ENCODE measurements at places on chromosomes 13 and 19.

DNA sequence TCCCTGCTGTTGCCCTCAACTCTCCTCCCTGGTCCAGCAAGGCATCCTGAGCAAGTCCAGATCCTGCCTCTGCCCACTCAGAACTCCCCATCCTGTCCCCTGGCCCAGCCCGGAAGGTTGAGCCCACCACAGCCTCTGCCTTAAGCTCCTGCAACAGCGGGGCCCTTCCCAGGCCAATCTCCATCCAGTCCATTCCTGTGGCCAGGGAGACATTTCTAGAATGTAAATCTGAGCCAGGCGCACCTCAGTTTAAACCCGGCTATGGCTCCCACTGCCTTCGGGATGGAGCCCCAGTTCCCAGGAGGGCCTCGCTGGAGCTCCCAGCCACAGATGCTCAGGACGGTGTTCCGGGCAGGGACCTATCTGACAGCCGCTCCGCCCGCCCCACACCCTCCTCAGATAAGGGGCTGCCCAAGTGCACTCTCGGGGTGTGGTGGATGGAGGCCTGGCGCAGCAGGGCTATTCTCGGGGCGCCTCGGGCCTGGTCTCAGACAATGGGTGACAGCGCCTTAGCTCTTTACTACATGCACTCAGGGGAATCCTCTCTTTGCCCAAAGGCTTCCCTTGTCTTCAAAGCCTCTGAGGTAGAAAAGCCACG lies 5.3 kb downstream of the TRAPPC6A start:
- no peak for DNase-seq

DNA sequence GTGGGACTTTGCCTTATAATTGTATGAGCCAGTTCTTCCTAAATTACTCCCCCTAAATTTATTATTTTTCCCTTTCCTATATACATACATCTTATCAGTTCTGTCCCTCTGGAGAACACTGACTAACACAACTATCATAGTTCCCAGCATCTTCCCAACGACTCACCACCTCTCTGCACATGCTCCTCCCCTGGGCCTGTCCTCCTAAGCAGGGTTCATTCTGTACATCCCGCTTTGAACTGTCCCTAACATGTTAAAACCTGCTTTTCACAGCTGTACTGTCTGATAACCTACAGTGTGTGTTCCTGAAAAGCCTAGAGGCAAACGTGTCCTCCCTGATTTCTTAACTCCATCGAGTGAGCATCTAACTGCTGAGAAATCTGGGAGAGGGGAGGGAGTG lies 141.7 kb downstream of the EFNB2 start:
- DNase-seq, result no peak

DNA sequence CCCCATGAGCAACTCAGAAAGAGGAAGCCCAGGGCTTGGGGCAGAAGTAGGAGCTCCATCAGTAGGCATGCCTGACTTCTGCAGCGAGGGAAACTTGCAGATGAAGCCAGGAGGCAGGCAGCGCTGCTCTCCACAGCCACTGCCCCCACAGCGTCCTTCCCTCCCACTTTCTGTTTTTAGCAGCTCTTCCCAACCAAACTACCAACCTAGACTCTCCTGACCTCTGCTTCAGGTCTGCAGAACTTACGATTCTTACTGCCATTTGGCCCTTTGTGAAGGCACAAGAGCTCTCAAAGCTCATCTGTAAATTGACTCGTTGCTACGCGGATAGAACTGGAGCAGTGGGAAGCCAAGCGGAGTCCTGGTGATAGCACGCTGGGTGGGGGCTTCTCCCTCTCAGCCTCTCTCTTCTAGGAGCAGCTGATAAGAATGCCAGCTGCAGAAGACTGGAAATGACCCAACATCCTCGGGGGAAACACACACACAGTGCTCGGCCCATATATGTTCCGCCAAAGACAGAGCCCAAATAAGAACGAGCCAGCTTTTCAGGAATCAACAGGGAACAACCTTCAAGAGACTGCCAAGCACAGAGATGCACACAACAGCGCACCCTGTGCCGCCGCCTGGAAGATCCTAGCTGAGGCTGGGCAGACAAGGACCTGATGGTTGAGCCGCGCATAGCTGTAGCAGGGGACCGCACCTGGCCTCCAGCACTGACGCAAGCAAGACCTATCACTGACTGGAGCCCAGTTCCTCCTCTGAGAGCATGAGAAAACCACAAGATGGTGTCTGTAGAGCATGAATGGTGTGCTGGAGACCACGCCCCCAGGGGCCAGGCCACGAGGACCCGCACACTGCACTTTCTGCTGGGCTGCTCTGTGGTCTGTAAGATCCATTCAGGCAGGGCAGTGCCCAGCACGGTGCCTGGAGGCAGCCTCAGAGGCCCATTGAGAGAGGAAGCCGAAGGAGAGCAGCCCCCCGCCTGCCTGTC lies 15.9 kb upstream of the SLC35E1 start:
- no peak for DNase-seq

DNA sequence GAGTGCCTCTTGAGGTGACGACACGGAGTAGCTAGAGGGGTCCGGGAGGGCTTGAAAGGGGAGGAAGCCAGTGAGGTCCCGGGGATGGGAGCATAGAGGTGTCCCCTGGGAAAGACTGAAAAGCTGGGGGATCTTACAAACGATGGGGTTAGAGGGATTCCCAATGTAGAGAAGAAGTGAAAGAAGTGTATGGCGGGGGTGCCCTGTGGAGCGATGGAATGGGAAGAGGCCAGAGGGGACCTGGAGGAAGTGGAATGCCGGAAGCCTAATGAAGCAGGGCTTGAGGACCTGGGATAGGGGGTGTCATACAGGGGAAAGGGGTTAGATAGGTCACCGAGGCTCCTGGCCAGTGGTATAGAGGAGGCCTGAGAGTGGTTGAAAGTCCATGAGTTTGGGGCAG lies 580 bp downstream of the AP2A1 start:
- no peak for DNase-seq

DNA sequence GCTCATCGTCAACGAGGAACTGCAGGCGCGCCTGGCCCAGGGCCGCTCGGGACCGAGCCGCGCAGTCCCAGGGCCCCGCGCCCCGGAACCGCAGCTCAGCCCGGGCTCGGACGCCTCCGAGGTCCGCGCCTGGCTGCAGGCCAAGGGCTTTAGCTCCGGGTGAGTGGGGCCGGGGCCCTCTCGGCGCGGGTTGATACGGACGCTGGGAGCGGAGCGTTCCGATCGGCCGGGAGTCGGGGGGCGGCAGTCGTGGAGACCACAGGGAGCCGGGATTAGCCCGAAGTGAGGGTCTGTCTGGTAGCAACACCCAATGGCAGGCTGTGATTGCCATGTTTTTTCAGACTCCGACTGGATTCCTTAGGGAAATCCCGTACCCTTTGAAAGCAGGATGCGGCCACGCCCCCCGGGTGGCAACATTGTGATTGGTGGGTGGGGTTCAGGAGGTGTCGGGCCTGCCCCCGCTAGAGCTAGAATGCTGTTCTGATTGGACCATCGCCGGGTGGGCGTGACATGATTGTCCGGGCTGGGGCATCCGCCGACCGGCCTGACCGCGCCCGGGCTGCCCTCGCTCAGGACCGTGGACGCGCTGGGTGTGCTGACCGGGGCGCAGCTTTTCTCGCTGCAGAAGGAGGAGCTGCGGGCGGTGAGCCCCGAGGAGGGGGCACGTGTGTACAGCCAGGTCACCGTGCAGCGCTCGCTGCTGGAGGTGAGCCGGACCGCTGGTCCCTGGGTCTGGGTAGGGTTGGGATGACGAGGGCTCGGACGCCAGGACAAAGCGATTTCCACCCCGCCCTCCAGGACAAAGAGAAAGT lies 11.3 kb downstream of the EPS8L1 start:
- peak; percentile 95 for DNase-seq

GRCh38 chr13:33524086-33524485 lies 238.5 kb upstream of the STARD13 start:
- DNase-seq, result no peak

GRCh38 chr13:40681341-40682146 lies 15.1 kb upstream of the FOXO1 start:
- no peak for DNase-seq

DNA sequence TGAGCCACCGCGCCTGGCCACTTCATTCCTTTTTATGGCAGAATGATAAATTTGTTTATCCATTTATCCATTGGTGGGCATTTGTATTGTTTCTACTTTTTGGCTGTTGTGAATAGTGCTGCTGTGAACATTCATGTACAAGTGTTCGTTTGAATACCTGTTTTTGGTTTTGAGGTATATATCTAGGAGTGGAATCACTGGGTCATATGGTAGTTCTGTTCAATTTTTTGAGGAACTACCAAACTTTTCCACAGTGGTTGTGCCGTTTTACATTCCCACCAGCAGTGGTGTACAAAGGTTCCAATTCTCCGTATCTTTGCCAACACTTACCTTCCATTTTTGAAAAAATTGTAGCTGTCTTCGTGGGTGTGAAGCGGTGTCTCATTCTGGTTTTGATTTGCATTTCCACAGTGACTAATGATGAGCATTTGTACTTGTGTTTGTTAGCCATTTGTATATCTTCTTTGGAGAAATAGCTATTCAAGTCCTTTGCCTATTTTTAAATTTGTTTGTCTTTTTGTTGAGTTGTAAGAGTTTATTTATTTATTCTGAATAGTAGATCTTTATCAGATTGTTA lies 55.7 kb downstream of the TM9SF2 start:
- DNase-seq, result no peak

- DNase-seq, result no peak
These were observed 148.1 kb downstream of the VWA8 start for GRCh38 chr13:41812851-41813250.

DNA sequence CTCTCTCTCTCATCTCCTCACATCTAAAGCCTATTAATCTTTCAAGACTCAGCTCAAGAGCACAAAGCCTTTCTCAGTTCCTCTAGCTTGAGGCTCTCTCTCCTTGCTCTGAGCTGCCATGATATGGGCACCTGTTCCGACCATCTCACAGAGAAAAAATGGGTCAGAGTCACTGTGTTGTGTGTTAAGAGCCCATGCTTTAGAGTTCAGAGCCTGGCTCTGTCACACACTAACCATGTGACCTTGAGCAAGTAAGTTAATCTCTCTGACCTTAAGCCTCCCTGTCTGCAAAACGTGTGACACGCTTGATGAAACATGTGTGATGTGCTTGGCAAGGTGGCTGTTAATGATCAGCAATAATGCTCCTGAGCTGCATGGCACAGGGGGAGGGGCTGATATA lies 245.2 kb downstream of the DLEU7 start:
- DNase-seq, result no peak

DNA sequence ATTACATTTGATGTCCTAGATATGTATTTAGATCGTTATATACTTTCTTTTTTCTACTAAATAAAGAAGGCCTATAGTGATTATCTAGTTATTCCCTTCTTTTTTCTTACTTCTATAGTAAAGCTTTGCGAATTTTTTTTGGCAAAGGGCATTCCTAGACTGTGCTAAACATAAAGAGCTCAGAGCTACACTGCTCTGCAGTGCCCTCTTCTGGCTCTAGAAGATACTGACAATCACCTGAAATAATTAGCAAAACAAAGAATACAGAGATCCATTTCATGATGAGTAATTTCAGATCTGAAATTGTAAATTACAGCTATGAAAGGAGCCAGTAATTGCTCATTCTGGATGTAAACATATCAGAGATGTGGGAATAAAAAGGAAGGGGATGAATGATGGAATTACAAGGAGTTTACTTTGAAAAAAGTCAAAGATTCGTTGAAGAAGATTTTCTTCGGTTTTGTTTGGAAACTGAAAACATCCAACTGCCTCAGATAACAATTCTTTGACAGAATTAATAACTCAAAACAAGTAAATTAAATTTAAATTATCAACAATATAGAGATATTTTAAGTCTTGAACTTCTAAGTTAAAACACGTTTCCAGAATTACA lies 288.5 kb downstream of the NALCN start:
- peak; percentile 77 for DNase-seq

GRCh38 chr19:39265321-39265916 lies 2.8 kb upstream of the IFNL2 start:
- DNase-seq, result no peak

DNA sequence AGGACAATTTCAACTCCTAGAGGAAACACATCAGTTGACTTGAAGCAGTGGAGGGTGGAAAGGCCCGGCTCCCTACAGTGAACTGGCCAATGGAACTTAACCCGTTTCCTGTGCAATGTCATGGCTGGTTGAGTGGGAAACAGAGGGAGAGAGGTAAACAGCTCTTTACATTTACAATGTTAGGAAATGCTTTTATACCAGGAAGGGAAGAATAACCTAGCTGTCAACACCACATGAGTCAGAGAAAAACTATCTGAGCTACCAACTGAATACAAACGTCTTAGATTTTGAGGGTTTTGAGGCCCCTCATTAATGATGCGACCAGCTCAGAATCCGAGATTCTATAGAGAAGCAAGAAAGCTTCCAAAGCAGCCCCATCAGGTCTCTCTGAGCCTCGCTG lies 36.7 kb downstream of the CARD8 start:
- DNase-seq, result no peak

GRCh38 chr13:66329988-66330451 lies 900.1 kb downstream of the PCDH9 start:
- DNase-seq, result peak; percentile 71

GRCh38 chr19:610071-610800 lies 20.6 kb downstream of the HCN2 start:
- DNase-seq, result no peak

DNA sequence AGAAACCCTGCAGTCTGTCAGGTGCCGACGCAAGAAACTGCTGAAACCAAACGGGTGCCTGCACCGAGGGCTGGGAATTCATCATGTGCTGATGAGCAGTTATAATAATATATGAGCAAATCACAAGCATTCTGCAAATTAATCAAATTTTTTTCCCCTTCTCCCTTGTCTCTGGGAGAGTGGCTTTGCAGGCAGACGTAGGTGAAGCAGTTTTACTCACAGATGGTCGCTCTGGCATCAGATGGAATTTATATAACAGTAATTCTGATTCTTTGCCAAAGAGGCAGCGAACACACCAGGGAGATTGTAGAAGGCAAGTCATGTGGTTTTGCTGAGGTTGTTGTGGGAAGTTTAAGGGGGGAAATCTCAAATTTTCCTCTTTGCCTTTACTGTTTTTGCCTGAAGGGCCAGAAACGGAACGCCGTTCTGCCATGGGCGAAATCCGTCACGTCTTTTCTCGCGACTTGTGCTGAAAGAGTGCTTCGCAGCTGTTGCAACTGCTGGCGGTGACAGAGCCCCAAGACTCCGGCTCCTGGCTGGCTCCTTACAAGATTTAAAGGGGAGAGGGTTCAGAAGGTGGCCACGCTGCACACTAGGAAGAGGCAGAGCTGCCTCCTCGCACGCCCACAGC lies 320.1 kb downstream of the ZNF536 start:
- DNase-seq, result no peak

DNA sequence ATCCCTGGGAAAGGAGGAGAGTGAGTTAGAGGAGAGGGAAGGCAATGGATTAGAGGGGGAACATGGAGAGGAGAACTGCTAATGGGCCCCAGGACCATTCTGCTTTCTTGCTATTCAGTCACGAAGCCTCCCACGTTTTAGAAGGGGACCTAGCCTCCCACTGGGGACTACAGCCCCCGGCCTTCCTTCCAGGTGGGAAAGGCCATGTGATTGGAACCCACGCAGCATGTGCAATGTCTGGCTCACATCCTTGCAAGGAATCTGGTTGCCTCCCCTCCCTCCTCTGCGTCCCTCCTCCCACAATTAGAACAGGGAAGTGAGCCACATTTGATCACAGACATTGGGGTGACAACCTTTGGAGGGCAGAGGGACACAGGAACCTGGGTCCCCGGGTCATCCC lies 22.5 kb upstream of the PLA2G4C start:
- DNase-seq, result no peak
